ENCODE measurements at places on chromosomes 2 and 18.

DNA sequence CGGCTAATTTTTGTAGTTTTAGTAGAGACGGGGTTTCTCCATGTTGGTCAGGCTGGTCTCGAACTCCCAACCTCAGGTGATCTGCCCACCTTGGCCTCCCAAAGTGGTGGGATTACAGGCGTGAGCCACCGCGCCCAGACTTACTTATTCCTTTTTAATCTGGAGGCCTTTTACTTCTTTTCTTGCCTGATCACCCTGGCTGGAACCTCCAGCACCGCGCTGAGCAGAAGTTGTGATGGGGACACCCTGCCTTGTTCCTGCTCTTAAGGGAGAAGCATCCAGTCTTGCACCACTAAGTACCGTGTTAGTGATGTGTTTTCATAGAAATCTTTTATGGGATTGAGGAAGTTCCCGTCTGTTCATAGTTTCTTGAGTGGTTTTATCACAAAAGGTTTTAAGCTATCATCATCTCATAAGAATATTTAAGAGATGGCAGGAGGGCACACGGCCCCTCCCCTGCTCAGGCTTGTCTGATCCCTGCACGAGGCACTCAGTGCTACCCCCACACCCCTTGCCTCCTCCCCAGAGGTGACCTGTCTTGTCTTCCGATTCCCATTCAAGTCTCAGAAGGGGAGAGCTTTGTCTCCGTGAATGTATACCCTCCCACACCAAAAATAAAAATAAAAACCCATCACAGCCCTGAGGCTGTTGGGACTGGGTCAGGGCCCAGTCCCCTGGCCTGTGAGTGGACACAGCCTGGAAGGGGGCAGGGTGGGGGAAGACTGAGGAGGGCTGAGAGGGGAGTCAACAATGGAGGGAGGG lies 65.3 kb upstream of the SMAD7 start:
- no peak for DNase-seq

DNA sequence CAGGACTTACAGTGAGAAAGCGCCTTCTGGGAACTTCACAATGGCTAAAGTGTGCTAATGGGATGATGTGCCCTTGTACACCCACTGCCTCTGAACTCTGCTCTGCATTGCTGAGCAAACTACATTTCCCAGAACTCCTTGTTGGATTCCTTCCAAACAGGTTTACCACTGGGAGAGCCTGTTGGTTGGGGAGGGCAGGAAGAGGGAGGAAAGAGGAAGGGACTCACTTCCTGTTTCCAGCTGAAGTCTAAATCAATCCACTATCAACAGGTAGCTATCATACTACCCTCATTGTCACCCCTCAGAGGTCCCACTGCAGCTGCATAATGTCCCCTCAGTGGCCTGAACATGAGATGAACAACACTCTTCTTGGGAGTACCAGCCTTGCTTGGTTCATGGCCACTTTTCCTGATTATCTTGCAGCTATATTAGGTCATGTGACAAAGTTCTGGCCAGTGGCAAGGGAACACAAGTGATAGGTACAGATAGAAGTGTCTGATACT lies 109.7 kb downstream of the MSH2 start:
- peak; percentile 15 for DNase-seq

DNA sequence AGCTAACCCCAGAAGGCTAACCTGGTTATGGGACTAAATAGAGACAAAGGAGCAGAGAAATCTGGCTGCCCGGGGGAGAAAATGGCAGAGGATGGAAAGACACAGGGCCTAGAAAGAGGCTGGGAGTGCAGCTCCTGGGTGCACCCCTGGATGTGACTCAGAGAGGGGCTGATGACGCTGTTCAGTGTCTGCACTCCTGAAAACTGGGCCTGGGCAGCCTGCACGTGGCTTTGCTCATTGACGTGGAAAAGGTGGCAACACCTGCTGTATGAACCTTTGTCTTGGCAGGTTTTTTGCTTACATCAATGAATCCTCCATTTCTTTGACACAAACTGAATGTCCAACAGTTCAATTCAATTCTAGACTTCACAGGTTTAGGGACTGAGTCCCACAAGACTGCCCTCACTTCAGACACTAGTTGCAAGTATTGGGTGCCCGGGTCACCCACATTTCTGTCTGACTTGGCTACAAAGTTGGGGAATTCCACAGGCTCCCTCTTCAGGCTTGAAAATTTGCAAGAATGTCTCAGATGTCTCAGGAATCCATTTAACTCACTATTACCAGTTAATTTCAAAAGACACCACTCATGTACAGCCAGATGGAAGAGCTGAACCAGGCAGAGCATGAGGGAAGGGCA lies 47.3 kb upstream of the PUM2 start:
- DNase-seq, result no peak

DNA sequence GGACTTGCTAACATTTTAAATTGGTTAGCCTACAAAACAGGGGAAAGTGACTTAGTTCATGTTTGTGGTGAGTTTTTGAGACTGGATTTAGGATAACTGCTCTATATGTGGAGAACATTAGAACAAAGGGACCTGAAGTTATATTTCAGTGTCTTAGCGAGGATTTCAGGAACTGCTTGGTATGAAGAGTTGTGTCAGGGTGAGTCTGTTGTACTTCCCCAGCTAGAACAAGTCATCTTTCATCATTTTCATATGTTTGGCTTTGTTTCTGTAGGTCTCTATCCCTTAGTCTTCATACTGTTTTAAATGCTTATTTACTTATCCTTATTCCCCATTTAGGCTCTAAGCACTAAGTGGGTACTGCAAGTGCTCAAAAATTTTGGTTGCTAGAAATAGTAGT lies 41.9 kb downstream of the KCMF1 start:
- DNase-seq, result no peak

DNA sequence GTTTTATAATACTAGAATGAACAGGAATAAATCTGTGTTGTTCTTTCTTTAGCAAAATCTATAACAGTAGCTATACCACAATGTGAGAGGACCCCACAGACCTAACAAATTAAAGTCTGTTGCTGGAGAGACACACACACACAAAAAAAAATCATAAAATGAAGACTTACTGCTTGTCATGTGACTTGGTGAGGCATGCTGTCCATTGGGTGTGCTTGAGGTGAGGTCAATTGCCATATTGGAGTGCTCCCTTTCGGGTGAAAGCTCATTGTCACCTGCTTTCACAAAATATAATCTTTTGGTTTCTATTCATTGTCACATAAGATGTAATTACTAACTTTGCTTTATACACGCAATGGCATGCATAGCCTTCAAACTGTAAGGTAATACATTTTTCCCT lies 3.9 kb downstream of the IKZF2 start:
- no peak for DNase-seq

GRCh38 chr2:105156166-105156565 lies 85.4 kb upstream of the GPR45 start:
- no peak for DNase-seq

- DNase-seq, result no peak
Observed at GRCh38 chr2:109711230-109712122, 82.6 kb upstream of the RGPD5 start.

DNA sequence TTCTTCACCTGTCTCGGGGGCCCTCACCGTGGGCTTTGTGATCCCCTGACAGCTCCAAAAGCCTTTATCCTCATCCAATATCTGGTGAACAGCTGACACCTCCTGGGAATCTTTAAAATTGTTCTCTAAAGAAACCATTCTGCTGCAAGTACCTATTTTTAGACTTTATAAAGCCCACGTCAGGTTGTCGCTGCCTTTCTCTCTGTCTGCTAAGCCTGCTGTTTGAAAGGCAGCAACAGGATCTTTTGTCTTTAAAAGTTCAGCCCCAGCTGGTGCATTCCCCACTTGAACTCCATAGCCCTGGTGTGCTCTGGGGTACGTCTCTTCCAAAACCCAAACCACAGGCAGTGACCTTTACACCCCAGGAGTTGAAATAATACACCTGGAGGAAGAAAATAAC lies 145.0 kb downstream of the NEDD4L start:
- DNase-seq, result no peak

DNA sequence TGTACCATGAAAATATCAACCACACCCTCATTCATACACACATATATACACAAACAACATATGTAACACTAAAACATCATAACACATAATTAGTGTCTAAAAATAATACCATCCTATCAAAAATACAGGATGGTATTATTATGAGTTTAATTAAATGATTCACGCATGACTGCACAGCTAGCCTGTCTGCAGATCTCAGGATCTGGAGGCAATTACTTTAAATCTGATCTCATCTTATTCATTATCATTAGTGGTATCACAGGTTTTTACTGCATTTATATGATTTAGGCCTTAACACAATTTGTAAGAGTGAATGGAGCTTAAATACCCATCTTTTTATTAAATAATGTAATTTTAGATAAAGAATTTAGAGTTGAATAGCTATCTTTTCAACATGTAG lies 443.4 kb upstream of the LINC00305 start:
- no peak for DNase-seq

- no peak for DNase-seq
Observed at GRCh38 chr18:8426401-8426800, 182.8 kb upstream of the RAB12 start.

DNA sequence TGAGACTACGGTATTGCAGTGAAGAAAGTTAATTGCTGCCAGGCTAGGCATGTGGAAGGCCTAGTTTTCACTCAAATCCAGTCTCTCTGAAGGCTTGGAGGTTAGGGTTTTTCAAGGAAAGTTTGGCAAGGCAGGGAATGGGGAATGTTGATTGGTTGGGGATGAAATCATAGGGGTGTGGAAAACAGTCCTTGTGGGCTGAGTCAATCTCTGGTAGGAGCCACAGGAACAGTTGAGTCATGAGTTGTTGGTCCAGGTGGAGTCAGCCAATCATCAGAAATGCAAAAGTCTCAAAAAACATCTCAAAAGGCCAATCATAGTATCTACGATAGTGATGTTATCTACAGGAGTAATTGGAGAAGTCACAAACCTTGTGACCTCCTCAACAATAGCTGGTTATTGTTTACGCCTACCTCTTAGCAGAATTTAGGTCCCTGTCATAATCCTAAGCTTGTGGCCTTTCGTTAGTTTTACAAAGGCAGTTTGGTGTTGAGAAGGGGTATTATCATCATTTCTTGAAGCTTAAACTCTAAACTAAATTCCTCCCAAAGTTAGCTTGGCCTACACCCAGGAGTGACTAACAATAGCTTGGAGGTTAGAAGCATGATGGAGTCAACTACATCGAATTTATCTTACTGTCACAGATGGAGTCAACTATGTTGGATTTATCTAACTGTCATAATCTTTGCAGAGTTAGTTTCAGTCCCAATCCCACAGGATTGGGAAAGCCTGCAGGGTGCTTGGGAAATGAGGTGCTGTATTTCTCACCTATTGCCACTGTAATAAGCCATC lies 33.7 kb upstream of the APCDD1 start:
- DNase-seq, result no peak

GRCh38 chr2:117087535-117088291 lies 726.8 kb upstream of the DDX18 start:
- DNase-seq, result no peak

DNA sequence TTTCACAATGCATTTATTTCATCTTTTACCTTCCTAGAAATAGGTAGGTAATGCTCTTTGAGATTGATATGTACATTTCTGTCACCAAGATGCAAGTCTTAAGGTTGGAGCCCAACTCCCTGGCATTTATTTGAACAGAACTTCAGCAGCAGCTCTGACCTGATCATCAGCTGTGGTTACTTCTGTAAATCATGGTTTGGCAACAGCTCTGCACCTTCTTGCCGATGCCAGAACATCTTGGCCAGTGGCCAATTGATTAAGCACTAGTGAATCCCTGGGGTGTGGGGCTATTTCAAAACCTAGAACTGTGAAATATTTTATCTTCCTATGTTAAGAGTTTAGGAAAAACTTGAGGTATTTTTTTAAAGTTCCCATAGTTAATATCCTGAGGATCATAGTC lies 124.8 kb upstream of the NYAP2 start:
- DNase-seq, result no peak

DNA sequence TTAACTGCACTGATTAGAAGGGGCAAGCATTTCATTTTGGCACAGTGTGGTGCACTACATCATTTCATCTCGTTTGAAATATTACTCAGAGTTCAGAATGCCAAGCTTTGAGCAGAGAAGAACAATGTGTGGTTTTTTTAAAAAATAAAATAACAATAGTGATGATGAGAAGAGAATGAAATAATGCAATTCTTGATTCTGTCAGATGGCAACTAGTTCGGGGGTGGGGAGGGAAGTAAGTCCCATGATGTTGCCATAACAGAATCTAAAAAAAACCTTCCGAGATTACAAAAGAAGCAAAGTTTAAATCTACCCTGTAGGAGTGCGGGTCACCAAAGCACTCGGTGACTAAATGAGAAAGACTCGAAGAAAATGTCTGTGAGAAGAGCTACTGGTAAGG lies 490.4 kb downstream of the NR4A2 start:
- DNase-seq, result peak; percentile 21

DNA sequence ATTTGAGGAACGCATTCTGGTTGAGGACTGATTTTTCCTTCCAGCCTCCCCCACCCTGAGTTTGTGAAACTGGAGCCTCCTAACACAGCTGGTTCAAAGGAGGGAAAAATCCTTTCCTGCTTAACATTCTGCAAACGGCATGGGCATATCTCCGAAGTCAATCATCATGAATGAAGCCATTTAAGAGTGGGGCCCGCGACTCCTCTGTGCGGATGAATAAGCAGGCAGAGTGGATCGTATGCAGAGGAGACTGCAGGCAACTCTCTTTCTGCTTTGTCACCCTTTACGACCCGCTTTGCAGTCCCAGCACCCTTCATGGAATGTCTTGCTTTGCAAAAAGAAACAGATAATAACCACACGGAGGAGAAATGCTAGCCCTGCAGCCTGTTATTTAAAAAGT lies 305.2 kb downstream of the CLIP4 start:
- DNase-seq, result no peak

DNA sequence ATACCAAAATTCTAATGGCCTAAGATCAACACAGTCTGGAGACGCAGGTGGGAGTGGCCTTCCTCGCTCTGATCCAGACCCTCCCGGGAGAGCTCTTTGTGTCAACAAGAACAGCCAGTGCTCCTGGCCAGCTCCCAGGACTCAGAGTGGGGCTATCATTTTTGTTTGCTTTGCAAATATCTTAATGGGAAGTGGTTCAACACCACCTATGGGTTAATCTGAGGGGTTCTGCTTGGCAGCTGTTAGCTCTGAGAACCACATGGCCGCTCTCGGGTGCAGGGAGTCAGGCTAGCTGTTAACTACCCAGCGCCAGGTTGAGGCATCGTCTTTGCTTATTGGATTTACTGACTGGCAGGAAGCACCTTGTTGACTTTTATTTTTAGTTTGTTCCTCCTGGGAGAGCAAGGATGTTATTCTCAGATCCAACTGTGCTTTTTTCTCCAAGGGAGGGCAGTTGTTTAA lies 184.8 kb upstream of the SP5 start:
- no peak for DNase-seq

GRCh38 chr2:169397697-169398096 lies 35.4 kb upstream of the LRP2 start:
- DNase-seq, result peak; percentile 70

DNA sequence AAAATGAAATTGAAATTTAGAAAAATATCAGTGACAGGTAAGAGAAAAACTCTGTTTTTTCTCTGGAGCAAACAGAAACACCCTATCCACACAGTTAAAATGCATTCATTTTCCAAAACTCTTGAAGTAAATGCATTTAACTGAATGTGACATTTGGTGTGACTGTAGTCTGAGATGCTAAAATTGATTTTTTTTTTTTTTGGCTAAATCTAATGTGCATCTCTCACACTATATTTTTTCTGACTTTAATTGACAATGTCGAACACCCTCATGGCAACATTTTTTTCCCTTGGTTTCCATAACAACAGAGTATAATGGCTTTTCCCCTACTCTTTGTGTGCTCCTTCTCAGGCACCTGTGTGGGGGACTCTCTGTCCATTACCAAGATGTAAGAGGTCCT lies 366.4 kb downstream of the XIRP2 start:
- no peak for DNase-seq

GRCh38 chr2:106885971-106886915 lies at the start of gene ST6GAL2:
ST6GAL2 (minus strand) TSS chr2:106886167; CDS start chr2:106843977, 42,190 bp downstream.
- DNase-seq, result no peak

- DNase-seq, result no peak
Observed at GRCh38 chr2:232562515-232563151, 12.1 kb downstream of the EIF4E2 start.

Measured in COLO829 (cell line).